ELF-1 (cell line): ENCODE measurements at places on chromosomes 7 and 10.

GRCh38 chr10:10552948-10553347, 464.7 kb upstream of the CELF2 start:
- DNase-seq: no peak

DNA sequence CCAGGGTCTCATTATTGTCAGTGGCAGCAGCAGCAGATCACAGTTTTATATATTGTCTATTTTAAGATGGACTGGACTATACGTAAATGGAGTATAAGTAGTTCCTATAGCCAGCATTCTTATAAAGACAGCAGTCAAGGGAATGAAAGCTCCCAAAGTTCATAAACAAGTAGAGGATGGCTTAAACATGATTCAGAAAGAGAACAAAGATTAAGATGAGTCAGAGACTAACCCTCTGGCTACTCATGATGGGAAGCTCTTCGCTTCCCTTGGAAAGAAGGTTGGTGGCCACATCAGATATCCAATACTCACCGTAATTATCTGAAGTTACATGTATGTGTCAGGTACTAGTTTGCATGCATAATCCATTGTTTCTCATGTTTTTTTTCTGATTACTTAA, 277.0 kb downstream of the INHBA start:
- DNase-seq: no peak

DNA sequence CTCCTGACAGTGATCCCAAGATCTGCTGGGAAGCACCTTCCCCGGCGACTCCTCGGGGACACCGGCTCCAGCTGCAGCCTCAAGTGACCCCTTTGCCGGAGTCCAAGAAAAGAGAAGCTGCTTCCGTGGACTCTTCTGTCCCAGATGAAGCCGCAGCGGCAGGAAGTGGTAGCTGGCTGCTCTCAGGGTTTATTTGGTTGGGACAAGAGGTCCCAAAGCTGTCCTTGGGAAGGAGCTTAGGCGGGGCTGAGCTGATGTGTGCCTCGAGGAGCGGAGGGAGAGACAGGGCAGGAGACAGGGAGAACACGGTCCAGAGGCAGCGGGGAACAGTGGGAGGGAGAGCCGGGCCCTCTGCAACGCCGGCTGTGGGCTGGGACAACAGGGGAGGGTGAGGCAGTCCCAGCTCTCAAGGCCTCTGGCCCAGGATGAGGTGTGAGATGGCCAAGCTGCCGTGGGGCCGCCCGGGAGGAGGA, 13.1 kb upstream of the FAM20C start:
- no peak for DNase-seq

GRCh38 chr7:66643395-66643794, 14.7 kb downstream of the KCTD7 start:
- DNase-seq: no peak

DNA sequence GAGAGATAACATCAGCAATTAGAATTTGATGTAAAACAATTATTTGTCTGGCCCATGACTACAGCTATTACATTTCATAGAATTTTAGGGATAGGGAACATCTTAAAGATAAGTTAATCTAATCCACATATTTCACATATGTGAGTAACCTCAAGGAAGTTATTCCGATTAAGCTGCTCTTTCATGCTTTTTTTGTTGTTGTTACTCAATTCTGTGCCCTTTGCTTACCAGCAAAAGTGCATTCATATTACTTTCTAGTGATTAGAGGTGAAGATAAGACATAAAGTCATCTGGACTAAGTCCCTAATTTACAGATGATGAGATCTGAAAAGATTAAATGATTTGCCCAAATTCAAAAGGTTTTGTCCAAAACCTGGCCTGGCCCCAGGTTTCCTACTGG, 40.9 kb upstream of the SRI start:
- no peak for DNase-seq

- no peak for DNase-seq
Measured at GRCh38 chr10:114398587-114399331, 5.5 kb downstream of the AFAP1L2 start.

DNA sequence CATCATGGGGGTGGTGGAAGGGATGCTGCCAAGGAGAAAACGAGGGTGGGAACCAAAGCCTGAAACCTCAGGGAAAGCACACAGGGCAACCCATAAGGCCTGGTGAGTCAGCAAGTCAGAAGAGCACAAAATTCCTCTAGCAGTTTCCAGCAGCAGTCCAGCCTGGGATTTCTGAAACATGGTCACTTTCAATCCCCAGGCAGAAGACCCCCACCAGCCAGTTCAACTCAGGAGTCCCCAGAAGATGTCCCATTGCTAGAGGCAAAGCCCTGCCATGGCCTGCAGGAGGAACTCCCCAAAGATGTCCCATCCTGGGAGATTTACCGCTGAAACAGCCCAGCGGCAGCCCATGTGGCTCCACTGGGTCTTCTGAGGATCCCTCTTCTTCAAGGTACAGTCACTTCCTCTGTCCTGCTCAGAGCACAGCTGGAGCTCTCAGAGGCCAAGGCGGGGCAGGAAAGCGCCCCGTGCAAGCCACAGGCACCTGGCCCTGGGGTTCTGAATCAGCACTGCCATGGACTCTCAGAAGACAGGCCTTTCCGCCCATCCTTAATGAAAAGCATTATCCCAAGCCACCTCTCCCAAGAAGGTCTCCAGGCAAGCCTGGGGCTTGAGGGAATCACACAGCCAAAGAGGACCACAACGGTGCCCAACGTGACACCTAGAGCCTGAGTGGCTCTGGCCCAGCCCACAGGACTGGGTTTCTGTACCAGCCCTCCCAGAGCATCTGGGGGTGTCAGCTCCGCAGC, 196.9 kb downstream of the GRID1 start:
- no peak for DNase-seq
